ENCODE measurements at places on chromosomes 5 and 9.

DNA sequence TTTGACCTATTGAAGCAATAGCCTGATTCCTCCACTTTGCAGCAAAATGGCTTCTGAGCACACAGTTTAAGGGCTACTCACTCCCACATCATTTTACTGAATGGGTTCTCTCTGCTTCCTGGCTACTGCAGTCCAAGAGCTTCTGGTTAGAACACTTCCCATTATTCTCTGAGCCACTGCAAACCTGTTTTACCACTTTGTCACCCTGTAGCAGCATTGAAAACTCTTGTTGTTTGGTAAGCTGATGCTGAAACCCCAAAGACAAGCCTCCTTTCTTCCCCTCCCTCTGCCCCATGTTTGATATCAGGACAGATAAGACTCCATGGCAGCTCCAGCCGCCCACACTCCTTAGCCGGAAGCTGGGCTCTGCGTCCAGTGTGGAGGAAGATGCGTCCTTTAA lies 84.4 kb upstream of the RARS1 start:
- no peak for DNase-seq

DNA sequence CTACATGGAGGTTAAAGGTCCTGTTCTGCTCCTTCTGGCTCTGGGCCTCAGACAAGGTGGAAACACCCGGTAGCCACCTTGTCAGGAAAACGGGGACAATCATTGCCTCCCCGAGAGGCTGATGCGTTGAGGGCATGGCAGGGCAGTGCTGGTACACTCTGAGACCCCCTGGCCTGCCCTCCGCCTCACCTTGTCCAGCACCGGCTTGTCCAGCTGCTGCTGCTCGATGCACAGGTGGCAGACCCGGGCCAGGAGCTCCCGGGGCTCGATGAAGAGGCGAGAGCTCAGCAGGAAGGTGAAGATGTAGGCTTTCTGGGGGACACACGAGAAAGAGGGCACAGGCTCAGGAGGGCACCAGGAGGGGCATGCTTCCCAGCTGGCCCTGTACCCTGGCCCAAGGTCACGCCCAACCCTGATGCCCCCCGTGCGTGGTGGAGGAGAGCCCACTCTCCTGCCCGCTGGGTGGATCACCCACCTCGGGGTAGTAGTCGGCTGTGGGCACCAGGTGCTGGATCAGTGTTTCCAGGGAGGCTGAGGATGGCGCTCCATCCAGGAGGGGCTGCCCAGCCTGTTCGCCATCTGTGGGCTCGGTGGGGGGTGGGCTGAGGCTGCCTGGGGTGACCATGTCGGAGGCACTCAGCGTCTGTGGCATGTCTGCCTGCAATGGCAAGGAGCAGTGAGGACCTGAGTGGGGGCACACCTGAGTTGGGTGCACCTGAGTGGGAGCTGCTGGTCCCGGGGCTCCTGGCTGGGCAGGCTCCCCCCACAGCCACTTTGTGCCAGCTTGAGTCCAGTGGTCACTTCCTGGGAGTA lies 66.0 kb upstream of the RNF130 start:
- no peak for DNase-seq

DNA sequence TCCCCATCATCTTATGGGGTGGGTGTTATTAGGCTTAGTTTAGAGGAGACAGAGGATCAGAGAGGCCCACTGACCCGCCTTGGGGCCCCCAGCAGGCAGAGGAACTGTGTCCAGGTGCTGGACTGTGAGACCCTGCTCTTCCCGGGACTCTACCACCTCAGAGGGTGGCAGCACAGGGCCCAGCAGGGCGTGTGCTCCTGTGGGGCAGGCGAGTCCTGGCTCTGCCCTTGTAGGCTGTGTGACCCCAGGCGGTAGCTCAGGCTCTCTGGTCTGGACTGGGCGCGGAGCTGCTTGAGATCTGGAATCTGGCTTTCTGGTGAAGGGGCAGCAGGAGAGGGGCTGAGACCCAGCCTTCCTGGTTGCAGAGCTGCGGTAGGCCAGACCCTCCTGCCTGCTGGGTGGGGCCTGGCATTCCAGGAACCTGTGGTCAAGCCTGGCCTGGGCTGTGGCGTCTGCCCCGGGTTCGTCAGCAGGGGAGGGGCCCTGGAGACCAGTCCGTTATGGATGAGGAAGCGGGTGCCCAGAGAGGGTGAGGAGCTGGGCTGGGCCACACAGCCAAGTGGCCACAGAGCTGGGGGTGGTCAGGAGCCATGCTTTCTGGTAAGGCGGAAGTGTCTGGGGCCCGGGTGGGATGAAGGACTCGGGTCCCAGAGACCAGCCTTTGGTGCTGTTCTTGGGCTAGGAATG lies 46.5 kb downstream of the RXRA start:
- DNase-seq: no peak

- DNase-seq: no peak
These were observed 901.7 kb downstream of the TLE1 start for GRCh38 chr9:80787636-80788035.

DNA sequence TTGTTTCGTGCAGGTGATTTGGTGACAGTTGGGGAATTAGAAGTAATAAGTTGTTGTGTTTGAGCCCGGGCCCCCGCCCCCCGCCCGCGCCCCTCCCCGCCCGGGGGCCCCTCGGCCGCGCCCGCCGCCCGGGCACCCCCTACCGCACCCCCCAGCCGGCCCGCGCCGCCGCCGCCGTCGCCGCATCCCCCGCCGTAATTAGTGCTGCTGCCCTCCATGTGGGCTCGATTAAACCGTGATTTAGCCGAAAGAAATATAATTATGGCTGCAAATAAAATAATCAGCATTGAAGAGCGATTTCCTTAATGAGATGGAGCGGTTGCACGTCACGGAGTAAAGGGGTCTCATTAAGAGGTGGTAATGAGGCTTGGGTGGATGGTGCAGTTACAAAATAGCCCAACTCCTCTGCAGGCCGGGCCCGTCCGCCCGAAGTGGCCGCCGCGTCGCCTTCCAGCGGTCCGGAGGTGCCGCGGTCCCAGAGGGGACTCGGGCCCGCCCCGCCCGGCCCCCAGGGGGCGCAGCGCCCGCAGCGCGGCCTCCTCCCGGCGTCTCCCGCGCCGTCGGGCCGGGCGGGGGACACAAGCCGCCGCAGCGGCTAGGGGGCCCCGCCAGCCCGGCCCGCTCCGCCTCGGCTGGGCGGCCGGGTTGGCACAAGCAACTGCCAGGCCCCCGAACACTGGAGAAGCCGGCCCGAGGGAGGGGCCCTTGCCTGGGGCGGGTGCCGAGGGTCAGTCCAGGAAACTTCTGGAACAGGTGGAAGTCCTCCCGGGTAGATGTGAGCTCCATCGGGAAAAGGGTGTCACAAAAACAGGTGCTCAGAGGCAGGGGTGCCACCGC lies 6.9 kb upstream of the OTP start:
- DNase-seq: no peak

DNA sequence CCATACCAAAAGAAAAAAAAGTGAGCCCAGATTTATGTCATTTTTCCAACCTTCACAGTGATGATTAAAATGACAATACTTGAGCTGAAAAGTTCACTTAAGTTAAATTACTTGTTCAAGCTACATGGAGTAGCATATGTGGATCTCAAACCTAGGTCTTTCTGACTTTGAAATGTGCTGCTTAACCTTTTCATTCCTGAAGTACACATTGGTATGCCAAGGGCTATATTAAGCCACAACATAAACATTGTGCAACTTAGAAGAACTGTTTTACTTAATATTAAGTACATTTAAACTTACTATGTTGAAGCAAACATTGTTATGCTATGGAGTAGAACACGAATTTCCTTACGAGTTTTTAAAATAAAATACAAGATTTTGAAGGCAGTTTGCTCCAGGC lies 105.0 kb downstream of the GIN1 start:
- peak; percentile 47 for DNase-seq

DNA sequence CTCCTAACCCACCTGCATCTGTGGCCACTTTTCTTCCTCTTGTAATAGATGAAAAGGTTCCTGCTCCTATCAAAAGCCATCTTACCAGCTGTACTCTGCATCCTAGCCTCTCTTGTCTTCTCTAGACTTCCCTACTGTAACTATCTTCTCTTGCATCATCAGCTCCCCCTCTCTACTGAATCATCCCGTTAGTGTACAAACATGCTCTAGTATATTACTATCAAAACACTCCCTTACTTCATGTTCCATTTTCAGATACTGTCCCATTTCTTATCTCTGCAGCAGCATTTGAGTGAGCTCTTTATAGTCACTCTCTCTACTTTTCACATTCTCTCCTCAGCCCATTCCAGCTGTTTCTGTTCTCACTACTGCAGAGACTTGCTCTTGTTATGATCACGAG lies 2.8 kb downstream of the SRA1 start:
- DNase-seq: peak; percentile 68

- no peak for DNase-seq
These were observed 19.5 kb upstream of the MXD3 start for GRCh38 chr5:177330991-177331842.
